Activated B cell treated with CpG ODN at 0.5 μM for 24 hours (primary cell): ENCODE measurements at places on chromosomes 6 and 20.

- DNase-seq: no peak
Observed at GRCh38 chr6:112214739-112215269, 39.6 kb downstream of the LAMA4 start.

DNA sequence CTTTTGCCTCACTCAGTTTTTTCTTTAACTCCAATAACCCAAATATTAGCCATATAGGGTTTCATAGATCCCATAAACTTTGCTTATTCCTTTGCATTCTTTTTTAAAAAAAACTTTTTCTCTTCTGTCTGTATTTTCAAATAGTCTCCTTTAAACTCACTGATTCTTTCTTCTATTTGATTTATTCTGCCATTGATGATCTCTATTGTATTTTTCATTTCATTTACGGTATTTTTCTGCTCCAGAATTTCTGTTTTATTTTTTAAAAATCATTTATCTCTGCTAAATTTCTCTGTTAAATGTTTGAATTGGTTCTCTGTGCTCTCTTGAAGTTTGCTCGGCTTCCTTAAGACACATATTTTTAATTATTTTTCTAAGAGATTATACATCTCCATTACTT lies 573.3 kb upstream of the MAN1A1 start:
- DNase-seq: no peak

- DNase-seq: no peak
Observed at GRCh38 chr6:109447878-109448555, 7.5 kb downstream of the SMPD2 start.

GRCh38 chr6:15626878-15627674 lies 35.8 kb downstream of the DTNBP1 start:
- DNase-seq: no peak
